ENCODE measurements at places on chromosomes 3 and 15. TPM values are rescaled to one million over a fixed set of nuclear protein-coding genes. Genes with fewer than 3 reads are reported as not detected.

Gene SLCO2A1
- 0.79 TPM for total RNA-seq

Gene LMOD3
- not detected for total RNA-seq

Gene BCL2A1
- 2.1 TPM for total RNA-seq

Gene CPN2
- total RNA-seq, result not detected

Gene CLDN18
- total RNA-seq, result not detected
